EH (cell line): ENCODE measurements at places on chromosomes 4 and X.

GRCh38 chr4:41551536-41551935, 13.6 kb downstream of the LIMCH1 start:
- no peak for DNase-seq

DNA sequence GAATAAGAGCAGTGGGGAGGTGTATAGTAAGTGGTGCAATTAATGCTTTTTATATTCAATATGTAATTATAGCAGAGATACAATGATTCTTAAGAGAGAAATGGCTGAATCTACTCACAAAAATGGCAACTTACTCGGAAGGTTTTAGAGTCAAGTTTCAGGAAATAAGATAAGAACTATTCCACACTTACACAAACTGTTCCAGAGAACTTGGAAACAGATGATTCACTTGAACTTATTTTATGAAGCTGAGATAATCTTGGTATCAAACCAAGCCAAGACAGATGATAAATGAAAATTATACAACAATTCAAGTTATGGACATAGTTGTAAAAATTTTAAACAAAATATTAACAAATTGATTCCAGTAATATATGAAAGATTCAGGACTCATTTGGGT, 311.3 kb upstream of the HS3ST1 start:
- DNase-seq: peak; percentile 2

DNA sequence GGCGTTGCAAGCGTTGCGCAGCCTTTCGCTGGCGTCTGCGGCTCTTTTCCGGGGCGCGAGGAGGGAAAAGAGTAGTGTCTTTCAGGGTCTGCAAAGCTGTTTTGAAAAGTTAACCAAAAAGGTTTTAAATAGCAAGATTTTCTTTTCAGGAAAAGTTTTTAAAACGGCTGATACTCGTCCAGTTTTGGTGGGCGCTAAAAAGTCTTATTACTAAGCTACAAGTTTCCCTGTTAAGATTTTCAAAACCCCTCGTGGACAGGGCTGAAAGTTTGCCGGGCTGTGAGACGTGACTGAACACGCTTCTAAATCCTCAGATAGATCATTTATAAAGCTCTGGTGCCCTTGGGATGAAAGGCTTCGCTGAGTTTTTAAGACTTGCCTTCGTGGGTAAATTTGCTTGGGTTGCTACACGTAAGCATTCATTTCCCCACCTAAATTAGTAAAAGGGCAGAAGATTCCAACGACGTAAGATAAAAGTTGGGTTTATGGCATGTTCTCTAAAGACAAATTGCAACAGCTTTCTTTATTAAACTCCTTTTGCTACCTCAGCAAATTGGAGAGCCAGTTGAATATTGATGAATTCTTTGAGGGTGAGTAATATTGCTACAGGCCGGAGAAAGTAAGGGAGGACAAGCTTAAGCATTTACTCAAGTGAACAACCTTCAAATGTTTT, 91.5 kb downstream of the HPRT1 start:
- DNase-seq: peak; percentile 61

DNA sequence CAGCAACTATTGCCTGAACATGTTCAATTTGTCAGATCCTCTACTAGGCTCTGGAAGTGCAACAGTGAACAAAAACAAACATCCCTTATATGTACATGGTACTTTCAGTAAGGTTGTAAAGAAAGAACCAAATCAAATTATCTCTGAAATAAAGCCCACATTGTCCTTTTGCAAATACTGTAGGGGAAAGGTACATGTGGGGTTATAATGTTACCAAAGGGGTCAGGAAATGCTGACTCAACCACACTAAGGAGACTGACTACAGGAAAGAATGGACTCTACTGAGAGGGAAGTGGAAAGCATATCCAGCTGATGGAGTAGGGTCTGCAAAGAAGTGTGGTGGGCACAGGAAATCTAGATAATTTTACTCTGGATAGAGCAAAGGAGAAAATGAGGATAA, 61.5 kb downstream of the PCDH18 start:
- DNase-seq: no peak

- DNase-seq: no peak
Measured at GRCh38 chrX:809081-809480, 178.5 kb downstream of the SHOX start.

- DNase-seq: no peak
Measured at GRCh38 chr4:186699881-186700397, 23.7 kb downstream of the FAT1 start.

DNA sequence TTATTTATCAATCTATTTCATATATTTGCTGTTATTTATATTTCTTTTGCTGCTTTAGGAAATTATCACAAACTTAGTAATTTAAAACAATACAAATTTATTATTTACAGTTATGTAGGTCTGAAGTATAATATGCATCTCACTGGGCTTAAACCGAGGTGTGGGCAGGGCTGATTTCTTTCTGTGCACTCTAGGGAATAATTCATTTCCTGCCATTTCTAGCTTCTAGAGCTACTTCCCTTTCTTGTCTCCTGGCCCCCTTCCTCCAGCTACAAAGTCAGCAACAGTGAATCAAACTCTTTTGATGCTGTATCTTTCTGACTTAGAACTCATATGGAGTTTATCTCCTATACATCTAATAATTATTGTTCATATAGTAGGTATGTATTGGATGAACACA, 303.5 kb upstream of the ARSJ start:
- DNase-seq: no peak

DNA sequence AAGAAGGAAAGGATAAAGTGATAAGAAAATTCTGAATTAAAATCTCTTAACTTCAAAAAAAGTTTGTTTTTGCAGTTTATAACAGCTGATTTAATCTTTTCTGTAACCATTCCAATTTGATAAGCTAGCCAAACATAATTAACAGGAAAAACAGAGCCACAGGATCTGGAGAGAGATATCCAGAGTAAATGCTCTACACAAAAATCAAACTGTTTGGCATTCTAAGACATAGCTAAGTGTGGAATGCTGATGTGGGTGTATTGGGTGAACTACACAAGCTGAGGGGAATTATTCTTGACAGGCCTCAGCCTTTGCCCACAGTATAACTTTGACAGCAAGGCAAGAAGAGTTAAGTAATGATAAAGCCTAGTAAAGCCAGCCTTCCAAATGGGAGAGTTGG, 184.8 kb downstream of the GABRG1 start:
- DNase-seq: no peak

DNA sequence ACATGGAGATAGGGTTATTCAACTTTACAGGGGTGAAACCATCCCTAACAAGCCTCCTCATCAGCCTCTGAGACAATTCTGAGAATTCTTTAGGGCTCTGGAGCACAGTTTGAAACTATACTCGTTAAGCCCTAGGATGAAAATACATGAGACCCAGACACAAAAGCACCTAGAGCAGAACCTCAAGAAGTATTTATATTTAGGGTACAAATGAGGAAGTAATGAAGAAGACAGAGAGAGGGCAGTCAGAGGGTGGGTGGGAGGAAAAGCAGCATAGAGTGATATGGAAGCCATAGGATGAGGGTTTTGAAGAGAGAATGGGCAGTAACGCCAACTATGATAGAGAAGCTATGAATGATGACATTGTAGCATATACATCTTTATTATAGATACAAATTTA, 250.3 kb downstream of the DCLK2 start:
- DNase-seq: no peak

DNA sequence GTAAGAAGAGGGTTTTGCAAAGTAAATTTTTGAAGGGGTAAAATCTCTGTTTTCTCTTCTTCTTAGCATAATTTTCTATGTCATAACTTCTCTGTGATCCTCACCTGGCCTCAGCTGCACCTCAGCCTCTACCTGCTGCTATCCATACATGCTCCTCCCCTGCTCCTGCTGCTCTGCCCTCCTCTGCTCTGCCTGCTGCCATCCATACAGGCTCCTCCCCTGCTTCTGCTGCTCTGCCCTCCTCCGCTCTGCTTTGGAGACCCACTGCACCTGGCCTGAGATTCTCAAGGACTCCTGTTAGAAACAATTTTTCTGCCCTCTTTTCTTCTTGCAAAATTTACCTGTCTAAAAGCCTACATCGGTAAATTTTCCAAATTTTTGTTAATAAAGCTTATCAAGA, 388.6 kb upstream of the PITX2 start:
- no peak for DNase-seq

GRCh38 chr4:78561677-78562076, 10.1 kb downstream of the ANXA3 start:
- DNase-seq: peak; percentile 51

DNA sequence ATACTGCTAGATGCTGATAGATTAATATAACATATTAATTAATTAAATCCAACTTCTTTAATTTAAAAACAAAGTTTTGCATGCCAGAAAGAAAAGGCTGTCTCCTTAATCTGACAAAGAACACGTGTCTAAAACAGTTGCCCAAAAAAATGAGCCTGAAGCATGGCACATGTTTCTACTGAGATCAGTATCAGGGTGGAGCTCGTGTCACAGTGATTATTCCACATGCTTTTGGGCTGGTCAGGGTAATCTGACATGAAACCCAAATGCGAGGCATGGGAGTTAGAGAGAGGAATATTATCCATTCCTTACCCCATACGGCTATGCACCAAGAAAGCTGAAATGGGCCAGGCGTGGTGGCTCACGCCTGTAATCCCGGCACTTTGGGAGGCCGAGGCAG, 79.4 kb upstream of the ADRA2C start:
- no peak for DNase-seq

DNA sequence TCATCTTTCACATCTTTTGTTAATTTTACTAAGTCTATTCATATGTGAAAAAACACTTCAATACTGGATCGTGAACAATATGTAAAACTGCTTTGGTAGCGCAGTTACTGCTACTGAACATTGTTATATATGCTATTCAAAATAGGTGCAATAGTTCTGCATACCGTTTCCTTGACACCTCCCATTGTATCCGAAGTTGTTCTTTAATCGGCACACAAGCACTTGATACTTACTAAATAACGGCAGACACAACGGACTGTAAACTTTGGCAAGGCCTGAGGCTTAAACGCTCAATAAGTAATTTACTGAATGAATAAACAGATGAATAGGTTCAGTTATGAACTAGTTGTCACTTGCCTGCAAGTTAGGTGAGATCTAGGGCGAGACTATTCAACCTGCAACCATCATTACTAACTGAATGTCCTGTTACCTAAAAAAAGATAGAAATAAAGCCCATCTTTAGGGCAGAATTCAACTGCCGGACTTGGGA, 620 bp downstream of the ANAPC10 start:
- no peak for DNase-seq

DNA sequence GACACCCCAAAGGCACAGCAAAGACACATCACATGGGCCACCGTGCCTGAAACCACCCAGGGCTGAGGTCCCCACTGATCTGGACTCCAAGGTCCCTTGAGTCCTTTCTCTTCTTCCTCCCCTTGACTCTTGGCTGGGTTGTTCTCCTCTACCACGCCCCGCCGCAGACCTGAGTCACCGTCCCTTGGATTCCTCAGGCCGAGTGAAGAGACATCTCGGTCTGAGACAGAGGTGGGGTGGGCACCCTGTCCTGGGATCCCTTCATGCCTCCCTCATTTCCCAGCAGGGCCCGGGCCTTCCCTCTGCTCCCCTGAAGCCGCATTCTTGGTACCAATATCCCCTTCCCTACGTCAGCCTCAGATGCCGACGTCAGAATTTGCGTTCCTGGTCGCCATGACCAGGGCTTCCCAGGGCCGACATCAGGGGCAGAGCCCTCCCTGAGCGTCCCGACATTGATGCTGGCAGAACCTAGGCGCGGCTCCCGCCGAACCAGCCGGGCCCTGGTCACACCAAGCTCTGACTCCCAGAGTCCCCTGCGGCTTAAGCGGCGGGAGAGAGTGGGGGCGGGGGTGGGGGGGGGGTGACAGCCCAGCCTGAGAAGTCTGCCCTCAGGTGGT, 498 bp downstream of the MAGEA10 start:
- no peak for DNase-seq

DNA sequence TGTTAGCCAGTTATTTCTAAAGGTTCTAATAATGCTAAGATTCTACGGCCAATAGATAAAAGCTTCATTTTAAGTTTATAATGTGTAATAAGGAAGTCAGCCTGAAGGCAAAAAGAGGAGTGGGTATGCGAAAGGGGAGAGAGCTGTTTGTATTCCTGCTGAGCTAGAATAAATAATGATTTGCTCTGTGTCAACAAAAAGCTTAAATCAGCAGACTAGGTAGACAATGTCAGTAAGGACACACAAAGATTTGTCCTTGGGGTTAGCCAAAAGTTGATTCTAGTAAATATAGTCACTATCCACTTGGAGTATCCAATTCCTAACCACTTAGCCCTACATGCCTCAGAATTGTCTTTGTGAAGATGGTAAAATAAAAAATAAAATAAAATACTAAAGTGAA, 90.3 kb upstream of the GRIA3 start:
- no peak for DNase-seq

- DNase-seq: no peak
Measured at GRCh38 chr4:128676095-128676494, 133.4 kb upstream of the JADE1 start.

DNA sequence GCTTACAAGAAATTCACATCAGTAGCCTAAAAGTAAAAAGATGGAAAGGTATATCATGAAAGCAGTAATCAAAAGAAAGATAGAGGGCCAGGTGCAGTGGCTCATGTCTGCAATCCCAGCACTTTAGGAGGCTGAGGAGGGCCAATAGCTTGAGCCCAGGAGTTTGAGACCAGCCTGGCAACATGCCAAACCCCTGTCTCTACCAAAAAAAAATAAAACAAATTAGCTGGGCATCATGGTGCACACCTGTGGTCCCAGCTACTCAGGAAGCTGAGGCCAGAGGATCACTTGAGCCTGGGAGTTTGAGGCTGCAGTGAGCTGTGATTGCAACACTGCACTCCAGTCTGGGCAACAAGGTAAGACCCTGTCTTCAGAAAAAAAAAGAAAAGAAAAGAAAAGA, 55.5 kb downstream of the GSPT2 start:
- DNase-seq: no peak

- no peak for DNase-seq
Measured at GRCh38 chr4:17785858-17786257, 4.4 kb upstream of the FAM184B start.

- DNase-seq: no peak
Measured at GRCh38 chr4:84677093-84677492, 94.2 kb downstream of the CDS1 start.

DNA sequence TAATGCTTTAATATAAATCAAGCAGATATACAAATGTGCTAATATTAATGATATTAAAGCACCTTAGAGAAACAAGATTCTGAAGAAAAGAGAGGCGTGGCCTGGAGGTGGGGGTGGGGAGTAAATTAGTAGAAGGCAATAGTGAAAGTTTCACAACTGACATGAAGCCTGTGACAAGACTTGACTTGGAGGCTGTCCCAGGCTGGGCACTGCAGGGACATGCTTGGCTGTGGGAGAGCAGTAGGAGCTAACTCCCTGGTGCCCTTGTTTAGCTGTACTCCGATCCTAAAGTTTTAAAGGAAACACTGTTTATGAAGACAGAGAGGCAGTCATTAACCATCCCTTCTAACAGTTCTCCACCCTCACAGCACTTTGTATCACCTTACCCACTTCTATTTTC, 239.0 kb upstream of the MAB21L2 start:
- DNase-seq: no peak

DNA sequence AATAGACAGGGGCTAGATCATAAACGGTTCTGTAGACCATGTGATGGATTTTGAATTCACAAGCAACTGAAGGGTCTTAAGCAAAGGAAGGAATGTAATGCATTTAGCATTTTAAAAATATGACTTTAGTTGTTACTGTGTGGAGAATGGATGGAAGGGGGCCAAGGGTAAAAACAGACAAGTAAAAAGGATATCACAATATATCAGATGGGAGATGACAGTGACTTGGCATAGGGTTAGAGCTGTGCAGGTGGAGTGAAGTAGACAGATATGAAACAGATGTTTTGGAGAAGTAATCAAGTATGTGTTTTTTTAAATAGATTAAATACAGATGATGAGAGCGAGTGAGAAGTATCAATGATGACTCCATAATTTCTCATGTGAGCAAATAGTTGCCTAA, 1116.0 kb upstream of the TENM3 start:
- no peak for DNase-seq
